M059J (cell line): ENCODE measurements at places on chromosomes 11 and 22. TPM values are rescaled to one million over a fixed set of nuclear protein-coding genes. Genes with fewer than 3 reads are reported as not detected.
A peak's percentile ranks its signal among the peaks of the same experiment; 100 is the strongest.

GLB1L3 gene
- not detected in 2 replicates for total RNA-seq

SPDYC gene
- total RNA-seq = not detected in 2 replicates

MMP8 gene
- not detected in 2 replicates for total RNA-seq

CHEK1 gene
- total RNA-seq = 42.9 and 46.3 TPM in 2 replicates

PDE2A gene
- total RNA-seq = 1.2 and 4.6 TPM in 2 replicates

PNPLA3 gene
- total RNA-seq = 9.4 and 11.8 TPM in 2 replicates

SEPTIN5 gene
- total RNA-seq = 7.7 and 9.8 TPM in 2 replicates

KRTAP5-2 gene
- not detected in 2 replicates for total RNA-seq

GP1BB gene
- 0.27 and 1.5 TPM in 2 replicates for total RNA-seq

PLEKHA7 gene
- 15.5 and 43.1 TPM in 2 replicates for total RNA-seq

MYH9 gene
- total RNA-seq = 151 and 320 TPM in 2 replicates

TNNI2 gene
- not detected in 2 replicates for total RNA-seq

CXCR5 gene
- not detected in 2 replicates for total RNA-seq

GRCh38 chr22:37283393-37283937, 1.2 kb downstream of the CYTH4 start:
- DNase-seq = no peak

DNA sequence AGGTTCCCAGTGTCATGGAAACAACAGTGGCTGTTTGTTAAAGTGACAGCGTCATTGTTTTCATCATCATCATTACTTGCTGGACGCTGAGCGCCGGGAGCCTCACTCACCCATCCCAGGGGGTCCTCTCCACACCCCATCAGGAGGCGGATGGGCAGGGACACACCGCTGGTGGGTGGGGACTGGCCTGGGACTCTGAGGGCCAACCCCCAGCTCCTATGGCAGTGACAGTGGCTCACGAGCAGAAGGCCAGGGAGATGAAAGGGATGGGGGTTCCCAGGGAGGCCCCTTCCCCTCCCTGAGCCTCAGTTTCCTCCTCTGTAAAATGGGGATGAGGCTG, 76.6 kb upstream of the PRR5 start:
- DNase-seq = no peak

- DNase-seq = peak; percentile 46
These were observed 17.9 kb upstream of the FGF19 start for GRCh38 chr11:69721745-69722144.

GRCh38 chr11:32137263-32137662, 46.4 kb downstream of the RCN1 start:
- DNase-seq = peak; percentile 97

DNA sequence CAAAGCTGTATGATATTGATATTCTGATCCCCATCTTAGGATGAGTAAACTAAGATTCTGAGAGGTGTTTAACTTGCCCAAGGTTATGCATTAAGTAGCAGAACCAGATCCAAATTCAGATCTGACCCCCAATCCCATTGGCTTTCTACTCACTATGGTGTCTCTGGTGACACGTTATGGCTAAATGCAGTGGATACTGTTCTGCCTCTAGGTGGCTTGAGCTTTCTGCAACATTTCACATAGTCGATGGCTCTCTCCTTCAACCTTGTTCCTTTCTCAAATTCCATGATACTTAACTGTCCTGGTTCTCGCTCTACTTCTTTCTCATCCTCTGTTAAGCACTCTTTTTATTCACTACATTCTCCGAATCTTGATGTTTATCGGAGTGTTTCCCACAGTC, 9.4 kb downstream of the C11orf97 start:
- peak; percentile 34 for DNase-seq

GRCh38 chr11:35041070-35041554, 97.9 kb upstream of the CD44 start:
- no peak for DNase-seq

- DNase-seq = peak; percentile 70
These were observed 83.8 kb upstream of the ATXN10 start for GRCh38 chr22:45587638-45588505.

DNA sequence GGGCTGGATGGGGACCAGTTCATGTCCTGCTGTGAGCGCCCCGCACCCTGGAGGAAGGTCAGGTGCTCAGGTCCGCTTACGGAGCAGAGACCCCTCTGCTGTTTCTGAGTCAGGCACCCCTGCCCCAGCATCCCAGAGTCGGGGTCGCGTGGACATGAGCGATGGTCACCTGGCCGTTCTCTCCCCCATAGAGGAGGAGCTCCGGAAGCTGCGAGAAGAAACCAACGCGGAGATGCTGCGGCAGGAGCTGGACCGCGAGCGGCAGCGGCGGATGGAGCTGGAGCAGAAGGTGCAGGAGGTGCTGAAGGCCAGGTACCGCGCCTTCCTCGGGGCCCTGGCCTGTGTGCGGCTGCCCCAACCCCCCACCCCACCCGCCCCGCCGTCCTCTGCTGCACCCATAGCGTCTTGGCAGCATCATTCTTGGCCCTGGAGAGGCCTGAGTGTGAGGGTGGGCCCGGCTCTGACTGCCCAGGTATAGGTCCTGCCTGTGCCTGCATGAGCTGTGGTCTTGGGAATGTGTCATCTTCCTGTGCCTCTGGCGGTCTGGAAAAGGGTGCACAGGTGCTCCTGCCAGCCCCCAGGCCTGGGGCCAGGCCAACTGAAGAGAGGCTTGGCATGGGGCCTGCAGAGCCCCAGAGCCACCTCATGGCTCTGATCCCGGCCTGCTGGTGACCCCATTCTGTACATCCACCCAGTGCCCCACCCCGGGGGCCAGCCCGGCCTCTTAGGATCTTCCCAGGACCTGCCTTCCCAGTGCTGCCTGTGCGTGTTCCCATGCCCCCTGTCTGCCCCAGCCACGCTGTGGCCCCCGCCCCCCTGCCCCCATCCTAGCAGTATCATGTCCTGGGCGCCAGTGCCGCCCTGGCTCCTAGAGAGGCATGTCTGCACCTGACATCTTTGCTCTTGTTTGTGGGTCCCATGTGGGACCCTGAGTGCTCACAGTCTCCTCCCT, 38.1 kb downstream of the GRAMD4 start:
- DNase-seq = no peak

DNA sequence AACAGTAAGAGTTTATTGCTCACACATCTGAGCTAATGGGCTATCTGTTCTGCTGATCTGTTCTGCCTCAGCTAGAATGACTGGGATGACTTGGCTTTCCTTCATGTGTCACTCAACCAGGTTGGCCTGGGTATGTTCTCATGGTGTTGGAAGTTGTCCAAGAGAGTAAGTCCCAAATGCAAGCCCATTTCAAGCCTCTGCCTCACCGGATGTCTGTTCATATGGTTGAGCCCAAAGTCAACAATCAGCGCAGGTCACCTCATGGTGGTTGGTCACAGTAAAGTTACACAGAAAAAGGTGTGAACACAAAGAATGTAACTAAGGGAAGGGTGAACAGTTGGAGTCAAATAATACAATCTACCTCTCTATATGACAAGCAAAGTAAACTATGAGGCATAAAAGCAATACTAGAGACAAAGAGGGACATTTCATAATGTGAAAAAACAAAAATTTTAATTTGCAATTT, 1.9 kb downstream of the GDPD4 start:
- peak; percentile 67 for DNase-seq

GRCh38 chr11:65814131-65814985, 19.4 kb upstream of the SNX32 start:
- peak; percentile 13 for DNase-seq

GRCh38 chr22:42977569-42977968, 37.4 kb downstream of the PACSIN2 start:
- DNase-seq = no peak

GRCh38 chr22:23163665-23164064, 16.6 kb upstream of the BCR start:
- DNase-seq = peak; percentile 27

DNA sequence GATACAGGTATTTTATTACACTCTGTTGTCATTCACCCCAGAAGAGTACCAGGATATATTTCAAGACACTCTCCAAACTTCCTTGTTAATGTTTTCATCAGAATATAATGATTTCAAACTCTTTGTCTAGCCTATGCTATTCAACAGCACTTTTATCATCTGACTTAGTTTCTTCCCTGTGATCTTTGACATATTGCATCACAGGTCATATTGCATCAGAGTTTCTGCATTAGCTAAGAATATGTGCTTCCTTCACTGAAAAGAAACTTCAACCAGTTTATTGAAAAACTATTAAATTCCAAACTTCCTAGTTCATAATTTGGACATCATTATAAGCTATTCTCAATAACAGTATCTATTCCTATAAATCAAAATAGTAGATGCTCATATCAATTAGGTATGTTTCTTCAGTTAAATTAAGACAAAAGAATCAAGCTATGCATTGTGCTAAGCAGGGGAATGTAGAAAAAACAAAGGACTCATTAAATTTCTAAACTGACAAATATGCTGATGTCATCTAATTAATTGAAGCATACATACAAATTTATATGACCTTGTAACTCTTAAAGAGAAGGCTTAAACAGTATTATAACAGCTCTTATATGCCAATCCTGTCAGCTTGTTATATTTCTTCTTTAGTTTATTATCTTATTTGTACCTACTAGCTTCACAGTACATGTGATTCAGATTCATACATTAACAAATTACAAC, 361.8 kb upstream of the LUZP2 start:
- DNase-seq = no peak

DNA sequence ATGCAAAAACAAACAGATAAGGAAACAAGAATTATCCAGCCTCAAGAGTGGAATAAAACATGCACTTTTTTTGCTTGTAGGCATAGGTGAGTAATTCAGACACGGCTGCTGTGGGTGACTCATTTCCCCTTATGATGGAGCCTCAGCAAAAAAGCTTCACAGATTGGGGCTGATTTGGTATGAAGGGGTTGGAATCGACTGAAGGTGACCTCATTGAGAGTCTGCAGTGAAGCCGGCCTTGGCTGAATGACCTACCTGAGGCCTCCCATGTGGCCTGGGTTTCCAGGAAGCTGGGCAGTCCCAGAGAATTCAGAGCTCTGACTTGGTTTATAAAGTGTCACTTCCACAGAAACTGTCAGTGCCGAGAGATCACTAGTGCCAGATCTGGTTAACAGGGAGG, 34.2 kb upstream of the VPREB1 start:
- DNase-seq = peak; percentile 84

DNA sequence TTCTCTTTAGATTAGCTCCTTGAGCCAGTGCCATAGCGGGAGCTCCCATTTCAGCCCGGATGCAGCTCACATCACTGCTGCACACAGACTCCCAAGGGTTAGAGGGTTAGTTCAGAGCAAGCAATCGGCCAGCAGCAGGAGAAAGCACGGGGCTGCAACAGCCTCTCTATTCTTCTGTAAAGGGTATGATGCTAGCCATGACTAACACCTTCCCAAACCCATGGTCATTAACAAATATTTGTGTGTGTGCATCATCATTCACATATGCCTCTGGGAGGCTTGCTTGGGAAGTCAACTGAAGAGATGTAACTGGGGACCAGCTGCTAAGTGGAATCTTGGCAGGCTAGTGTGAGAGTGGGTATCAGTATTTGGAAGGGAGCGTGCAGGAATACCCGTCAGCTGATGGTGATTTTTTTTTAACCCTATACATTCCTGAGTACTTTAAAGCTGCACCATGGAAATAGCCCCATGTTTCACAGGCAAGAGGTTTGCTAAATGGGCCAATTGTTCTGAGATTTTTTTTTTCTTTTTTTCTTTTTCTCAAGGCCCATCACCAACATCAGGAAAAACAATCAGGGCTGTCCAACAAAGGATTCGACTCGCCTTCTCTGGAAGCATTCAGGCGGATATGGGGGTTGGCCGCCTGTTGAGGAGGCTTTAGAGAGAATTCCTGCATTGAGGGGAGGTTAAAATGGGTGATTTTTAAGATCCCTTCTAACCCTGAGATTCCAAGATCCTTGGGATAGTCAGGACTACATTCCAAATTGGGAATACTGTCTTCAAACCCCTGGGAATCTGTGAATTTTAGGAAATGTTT, 33.2 kb upstream of the CCDC89 start:
- DNase-seq = peak; percentile 98

GRCh38 chr11:32312865-32313403, 122.4 kb downstream of the WT1 start:
- peak; percentile 81 for DNase-seq

- DNase-seq = no peak
These were observed 1115.6 kb upstream of the CNTN5 start for GRCh38 chr11:97905101-97905500.

GRCh38 chr22:38716826-38717225, 11.1 kb downstream of the GTPBP1 start:
- no peak for DNase-seq

DNA sequence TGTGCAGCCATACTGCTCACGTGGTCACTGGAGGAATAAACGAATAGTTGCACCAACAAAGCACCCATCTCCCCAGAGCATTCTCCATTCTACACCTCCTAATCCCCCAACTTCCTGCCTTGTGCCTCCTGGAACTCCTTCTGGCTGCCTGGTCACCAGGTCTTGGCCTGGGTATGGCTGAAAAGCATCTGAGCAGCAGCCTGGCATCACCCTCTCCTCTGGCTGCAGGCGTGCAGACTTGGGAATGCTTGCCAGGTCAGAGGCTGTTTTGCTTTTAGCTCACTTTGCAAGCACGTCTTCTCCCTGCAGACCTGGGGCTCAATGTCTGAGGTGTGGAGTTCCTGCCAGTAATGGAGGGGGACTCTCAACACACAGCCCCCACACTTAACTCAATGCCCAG, 33.3 kb upstream of the KCNJ11 start:
- no peak for DNase-seq

DNA sequence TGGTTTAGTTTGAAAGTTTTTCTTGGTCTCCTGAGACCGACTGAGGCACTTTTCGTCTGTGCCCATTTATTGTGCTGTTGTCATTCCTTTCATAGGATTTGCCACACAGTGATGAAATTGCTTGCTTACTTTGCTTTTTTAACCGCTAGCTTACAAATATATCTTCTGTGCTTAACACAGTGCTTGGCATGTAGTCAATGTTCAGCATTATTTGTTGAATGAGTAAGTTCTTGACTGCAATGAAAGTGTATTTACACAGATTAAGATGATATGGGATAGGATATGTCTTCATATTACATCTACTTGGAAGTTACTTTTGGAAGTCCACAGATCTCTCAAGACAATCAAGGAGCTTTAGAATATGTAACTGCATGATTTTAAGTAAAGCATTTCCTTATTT, 91.2 kb downstream of the GRIA4 start:
- DNase-seq = no peak

- no peak for DNase-seq
These were observed 280.3 kb downstream of the RAB38 start for GRCh38 chr11:87894961-87895360.

- no peak for DNase-seq
These were observed 13.7 kb downstream of the COA4 start for GRCh38 chr11:73862986-73863385.
